Vagina (tissue), 2 donors: ENCODE measurements at places on chromosomes 12 and 14. TPM values are rescaled to one million over a fixed set of nuclear protein-coding genes. Genes with fewer than 3 reads are reported as not detected.

DNA sequence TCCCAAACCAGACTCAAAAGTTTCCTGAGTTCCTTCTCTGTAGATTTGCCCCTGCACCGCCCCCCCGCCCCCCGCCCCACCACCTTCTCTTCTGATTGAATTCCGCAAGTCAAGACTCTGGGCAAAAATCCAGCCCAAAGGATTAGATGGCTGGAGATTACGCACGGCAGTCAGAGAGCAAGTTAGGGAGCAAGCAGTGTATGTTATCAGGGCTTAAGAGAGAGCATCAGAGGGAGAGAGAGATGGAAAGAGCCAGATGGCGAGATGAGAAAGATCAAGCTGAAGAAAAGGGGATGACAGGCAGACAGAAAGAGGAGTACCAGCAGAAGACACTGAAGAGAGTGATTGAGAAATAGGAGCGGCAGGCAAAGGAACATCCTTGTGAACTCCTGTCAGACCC lies 13.9 kb upstream of the ANKRD33 start:
- DNase-seq = no peak

DNA sequence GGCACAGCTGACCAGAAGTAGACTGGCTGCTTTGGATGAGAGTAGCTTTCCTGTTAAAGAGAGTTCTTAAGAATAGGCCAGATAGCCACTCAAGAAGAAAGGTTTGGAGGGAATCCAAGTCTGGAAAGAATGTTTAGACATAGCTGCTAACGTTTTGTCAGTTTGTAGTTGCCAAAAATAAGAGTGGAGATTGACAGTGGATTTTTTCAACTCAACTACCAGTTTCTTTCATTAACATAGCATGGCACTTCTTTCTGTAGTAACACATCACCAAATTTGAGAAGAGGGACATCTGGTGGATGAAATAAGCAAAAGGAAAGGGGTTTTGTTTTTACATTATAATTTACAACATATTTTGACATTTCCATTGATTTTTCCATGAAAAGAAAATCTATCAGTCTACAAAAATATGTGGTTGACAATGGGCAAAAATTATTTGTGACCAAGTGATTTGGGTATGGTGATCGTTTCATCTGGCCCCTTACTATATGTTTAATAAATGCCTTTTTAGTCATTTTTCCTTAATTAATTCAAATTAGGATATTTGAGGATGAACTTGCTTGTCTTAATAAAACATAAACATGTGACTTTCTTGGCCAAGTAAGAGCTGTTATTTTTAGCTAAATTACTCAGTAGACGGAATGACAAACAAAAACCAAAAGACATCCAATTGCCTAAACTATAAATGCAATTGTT lies 71.1 kb downstream of the PTPRR start:
- no peak for DNase-seq

DNA sequence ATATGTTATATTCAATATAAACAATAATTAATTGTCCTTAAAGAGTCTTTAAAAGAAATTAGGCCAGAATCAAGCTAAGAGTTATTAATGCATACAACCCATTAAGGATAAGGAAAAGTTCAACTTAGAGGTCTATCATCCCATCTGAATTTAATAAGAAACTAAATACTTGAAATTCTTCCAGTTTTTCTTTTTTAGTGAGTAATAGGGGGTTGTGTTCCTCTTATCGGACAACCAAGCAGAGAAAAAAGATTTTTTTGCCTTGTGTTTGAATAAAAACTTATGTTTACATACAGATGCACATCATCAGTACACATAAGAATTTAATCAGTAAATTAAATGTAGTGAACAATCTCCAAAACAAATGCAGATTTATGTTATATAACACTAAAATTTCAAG lies 32.5 kb downstream of the PAWR start:
- DNase-seq = no peak

- no peak for DNase-seq
Measured at GRCh38 chr12:105406497-105406896, 76.0 kb downstream of the C12orf75 start.

DNA sequence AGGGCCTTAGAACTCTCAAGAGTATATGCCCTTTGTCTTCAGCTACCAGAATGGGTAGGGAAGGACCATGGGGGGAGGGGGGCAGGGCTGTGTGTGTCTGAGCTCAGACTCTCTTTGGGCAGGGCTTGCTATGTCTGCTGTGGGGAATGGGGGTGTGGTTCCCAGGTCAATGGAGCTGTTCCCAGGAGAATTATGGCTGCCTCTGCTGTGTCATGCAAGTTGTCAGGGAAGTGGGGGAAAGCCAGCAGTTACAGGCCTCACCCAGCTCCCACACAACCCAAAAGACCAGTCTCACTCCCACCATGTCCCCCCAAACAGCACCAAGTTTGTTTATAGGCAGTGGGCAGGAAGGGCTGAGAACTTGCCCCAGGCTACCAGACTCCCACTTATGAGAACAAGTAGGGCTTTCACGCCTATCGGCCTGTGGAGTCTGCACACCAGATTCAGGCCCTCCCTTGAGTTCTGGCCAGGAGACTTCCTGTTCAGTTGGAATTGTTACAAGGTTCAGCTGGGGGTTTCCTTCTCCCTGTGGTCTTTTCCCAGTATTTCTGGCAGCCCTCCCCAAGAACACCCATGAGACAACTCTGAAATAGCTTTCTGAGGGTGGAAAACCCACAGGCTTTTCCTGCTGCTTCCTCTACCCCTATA lies 6.1 kb upstream of the SERPINA11 start:
- DNase-seq = peak; percentile 40

DNA sequence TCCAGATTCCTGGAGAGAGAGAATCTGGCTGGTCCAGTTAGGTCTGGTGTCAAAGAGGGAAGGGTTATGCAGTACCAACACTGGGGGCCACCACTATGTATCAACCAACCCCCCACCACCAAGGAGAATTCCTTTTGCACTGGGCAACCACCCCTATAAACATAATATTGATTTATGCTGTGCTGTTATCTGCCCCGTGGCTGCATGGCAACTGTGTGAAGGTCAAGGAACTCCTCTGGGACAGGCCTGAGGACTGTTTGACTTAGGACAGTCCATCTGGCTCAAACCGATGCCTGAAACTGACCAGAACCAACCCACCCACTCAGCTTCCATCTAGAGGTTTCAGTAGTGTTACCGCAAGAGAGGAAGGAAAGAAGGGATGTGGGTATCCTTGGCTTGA lies 20.5 kb downstream of the PLEKHH1 start:
- no peak for DNase-seq

DNA sequence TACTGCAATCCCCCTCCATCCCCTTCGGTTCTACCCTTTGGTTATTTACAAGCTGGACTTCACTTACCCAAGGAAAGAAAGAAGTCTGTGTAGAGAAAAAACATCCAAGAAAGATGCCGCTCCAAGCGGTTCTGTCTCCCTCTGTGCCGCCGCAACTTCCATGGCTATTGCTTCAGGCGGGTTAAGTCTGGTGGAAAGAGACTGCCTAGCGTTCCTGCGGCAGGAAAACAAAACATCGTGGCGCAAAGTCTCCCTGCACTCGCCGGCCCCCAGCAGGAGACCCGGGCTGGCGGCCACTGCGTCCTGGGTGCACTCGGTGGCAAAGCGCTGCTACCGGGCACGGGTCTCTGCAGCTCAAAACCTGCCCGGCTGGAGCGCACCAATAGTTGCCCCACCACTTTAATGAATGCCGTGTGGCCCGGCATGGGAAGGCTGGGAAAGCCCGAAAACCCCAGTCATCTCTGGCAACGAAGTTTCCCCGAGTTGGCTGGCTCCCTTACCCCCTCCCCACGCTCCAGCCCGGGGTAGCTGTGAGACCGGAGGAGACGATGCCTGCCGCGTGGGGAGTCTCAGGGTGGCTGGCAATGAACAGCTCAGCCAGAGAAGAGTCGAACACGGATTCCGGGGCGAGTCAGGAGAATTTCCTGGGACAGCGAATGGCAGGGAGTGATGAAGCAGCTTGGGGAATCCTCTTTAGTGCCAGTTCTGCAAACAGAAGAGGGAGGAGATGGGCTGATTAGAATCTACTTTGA lies 3.5 kb upstream of the KCNK10 start:
- DNase-seq = no peak

The DDX11 gene
- 35.4 TPM for total RNA-seq

- DNase-seq = no peak
Measured at GRCh38 chr12:105507311-105508038, 177.0 kb downstream of the C12orf75 start.

GRCh38 chr12:115611477-115611876 lies 666.0 kb downstream of the MED13L start:
- DNase-seq = no peak

DNA sequence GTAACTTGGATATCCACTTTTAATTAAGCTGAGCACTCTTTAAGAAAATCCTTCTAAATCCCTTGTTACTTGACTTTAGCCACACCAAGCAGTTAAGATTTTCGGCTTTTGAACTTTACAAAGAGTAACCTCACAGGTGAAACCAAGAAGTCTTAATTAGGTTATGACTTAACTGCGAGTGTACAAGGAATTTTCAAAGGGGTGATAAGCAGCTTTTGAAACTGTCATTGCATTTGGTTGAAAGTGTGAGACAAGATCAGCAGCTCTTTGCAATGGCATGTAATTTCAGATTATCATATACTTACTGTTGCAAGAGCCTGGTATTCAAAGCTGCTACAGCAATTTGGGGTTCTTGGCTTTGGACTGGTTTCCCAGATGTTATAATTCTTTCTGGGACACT lies 137.5 kb downstream of the TMEM117 start:
- DNase-seq = no peak

GRCh38 chr12:16012117-16012516 lies 101.0 kb downstream of the DERA start:
- no peak for DNase-seq

DNA sequence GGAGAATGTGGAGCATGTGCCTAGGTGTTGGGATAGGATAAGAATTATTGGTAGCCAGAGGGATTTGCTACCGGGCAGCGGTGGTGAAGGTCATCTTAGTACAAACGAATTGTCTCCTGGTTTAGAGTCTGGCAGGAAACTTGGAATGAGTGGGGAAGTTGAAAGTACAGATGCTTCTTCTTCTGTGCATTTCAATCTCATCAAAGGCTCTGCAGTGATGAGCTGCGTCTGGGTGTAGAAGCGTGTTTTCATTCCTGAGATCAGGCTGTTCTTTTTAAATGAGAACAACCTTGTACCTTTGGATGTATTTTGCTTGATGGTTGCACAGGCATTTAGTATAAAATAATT lies 2.1 kb downstream of the WNK1 start:
- DNase-seq = no peak

DNA sequence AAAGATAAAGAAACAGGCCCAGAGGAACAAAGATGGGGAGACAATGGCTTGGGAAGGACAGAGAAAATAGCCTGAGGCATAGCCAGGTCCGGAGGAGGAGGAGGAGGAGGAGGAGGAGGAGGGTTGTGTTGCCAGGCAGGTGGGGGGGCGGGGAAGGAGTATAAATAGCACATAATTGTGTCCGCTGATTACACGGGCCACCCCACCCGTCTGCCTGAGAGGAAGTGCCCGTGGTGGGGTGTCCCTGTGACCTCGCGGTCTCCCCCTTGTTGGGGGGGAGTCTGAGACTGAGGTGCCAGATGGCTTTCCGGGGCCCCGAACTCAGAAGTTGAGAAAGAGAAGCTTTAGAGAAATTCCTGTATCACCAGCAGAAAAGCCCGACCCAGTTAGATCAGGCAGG lies 1.9 kb upstream of the SP7 start:
- DNase-seq = no peak

- DNase-seq = peak; percentile 91
Measured at GRCh38 chr14:99682809-99683618, 1.1 kb upstream of the CYP46A1 start.

GRCh38 chr14:53401646-53402045 lies 248.5 kb upstream of the DDHD1 start:
- DNase-seq = no peak

DNA sequence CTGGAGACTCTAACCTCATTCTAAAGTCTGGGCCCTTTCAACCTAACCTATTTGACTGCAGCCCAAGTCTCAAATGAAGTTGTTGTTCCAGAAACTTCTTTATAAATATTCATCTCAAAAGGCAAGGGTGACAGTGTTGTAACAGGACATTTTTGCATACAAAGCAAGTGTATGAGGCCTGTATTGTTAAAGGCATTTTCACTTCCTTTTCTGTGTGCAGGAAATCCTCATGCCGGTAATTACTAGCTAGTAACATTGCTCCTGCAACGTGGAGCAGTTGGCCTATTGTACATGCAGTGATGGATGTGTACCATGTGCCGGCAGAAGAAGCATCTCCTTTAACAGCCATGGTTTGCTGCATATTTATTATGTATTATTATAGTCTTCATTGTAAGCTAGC lies 156.5 kb upstream of the RMST start:
- DNase-seq = no peak

DNA sequence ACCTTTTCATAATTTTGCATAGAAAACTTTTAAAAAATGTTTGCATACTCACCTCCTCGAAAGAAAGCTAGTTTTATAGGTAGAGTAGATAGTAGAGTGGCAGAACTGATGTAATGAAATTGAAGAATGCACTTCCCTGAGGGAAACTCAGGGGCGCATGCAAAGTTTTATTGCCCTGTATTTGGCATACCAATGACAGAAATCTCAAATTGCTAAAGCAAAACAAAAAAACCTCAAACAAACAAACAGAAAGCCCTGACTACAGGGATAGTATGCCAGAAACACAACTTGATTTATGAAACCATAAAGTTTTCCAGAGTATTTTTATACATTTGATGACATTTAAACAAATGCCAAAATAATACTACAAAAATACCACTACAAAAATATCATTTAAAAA lies 1.8 kb downstream of the RASSF9 start:
- no peak for DNase-seq

DNA sequence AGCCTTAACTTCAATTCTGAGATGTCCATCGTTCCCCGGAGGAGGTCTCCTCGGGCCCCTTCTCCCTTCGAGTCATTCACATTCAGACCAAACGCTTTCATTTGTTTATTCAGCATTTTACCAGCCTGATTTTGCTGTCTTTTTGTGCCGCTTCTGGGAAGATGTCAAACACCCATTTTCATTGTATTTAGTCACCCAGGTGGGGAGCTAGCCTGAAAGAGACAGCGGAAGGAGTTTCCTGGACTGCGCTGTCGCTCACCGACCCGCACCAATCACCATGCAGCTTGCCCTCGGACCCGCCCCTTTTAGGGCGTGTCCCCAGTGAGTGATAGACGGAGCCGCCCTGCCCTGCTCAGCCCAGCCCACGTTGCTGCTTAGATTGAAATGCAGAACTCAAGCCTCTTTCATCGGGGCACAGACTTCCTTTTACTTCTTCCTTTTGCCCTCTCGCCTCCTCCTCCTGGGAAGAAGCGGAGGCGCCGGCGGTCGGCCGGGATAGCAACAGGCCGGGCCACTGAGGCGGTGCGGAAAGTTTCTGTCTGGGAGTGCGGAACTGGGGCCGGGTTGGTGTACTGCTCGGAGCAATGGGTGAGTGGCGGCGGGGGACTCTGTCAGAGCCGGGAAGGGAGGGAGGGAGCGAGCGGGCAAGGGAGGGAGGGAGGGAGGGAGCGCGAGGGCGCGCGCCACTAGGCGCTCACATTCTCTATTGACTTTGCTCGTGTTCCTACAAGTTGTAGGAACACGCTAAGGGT lies at the start of gene PAX9:
Gene PAX9 (plus strand): TSS at position 355 of the 752 bp plus-strand sequence. CDS start 230 bp downstream, at position 585.
- DNase-seq = no peak

DNA sequence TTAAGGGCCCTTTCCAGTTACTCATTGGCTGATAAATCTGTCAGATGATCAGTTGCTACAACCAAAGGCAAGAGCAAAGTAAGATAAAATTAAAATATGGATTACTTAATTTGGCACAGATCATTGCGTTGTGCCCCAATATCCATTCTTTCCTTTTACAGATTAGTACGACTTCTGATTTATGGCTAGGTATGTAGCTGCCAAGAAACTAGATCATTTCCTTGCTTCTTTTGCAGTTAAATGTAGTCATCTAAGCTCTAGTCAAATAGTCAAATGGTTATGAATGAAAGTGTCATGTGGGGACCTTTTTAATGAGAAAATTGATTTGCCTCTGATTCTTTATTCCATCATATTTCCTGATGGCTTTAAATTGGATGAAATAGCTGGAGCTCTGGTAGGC lies 1039.9 kb upstream of the FLRT2 start:
- DNase-seq = no peak
